ENCODE measurements at places on chromosomes 11 and 22. TPM values are rescaled to one million over a fixed set of nuclear protein-coding genes. Genes with fewer than 3 reads are reported as not detected.
A peak's percentile ranks its signal among the peaks of the same experiment; 100 is the strongest.

- H3K4me1 ChIP-seq, result peaks cover 8% of the 10 kb centered on the region
- H3K4me3 ChIP-seq, result no peak overlapping the region
- DNase-seq, result peak; percentile 73
- no peaks in the 10 kb centered on the region for H3K36me3 ChIP-seq
These were observed 23.4 kb downstream of the PANX1 start for GRCh38 chr11:94151903-94152677.

GRCh38 chr22:45285263-45286058 is 712 bp downstream of the UPK3A start:
- no peak overlapping the region for H3K4me3 ChIP-seq
- peaks cover 5% of the 10 kb centered on the region for H3K27me3 ChIP-seq
- H3K27ac ChIP-seq, result no peak overlapping the region
- DNase-seq, result no peak
- no peaks in the 10 kb centered on the region for H3K36me3 ChIP-seq
- H3K4me1 ChIP-seq, result no peaks in the 10 kb centered on the region

DTX4 gene
- total RNA-seq, result 3.2 TPM

DNA sequence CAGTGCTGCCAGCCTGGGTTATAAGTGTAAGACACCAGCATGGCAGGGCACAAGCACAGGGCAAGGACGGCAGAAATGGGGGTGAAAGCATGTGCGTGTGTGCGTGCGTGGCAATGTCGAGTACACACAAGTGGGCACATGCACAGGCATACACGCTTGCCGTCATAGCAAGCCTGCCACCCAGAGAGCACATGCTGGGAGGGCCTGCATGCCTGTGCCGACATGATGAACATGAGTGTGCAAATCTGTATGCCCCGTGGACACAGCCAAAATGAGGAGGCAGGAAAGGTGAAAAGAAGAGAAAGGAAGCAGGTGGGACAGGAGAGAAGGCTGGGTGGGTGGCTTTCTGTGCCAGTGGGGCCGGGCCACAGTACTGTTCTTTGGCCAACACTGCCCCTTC is 62.9 kb downstream of the NECTIN1 start:
- H3K4me3 ChIP-seq, result no peak overlapping the region
- DNase-seq, result no peak
- H3K4me1 ChIP-seq, result no peaks in the 10 kb centered on the region
- no peak overlapping the region for H3K27ac ChIP-seq

GDPD5 gene
- 13.6 TPM for total RNA-seq

DNA sequence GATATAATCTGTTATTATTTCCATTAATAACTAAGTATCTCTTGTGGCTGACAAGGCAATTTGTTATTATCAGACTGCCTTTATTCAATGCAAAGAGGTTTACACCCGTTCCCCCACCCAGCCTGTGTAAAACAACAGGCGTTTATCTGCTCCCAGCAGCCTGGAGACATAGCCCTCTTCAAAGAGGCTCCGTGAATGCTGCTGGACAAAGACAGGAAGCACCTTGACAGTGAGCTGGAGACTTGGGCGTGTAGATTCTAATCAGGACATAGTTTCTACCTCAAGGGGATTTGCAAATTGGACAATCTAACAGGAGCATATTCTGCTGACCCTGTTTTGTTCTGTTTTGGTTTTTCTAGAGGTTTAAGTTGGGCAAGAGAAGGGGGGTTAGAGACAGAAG is 733.0 kb upstream of the KIRREL3 start:
- no peak overlapping the region for H3K4me3 ChIP-seq
- H3K4me1 ChIP-seq, result no peaks in the 10 kb centered on the region
- no peaks in the 10 kb centered on the region for H3K27me3 ChIP-seq
- H3K36me3 ChIP-seq, result no peaks in the 10 kb centered on the region
- DNase-seq, result no peak

GRCh38 chr22:30985561-30986208 is 16.6 kb downstream of the TUG1 start:
- H3K27ac ChIP-seq, result no peak overlapping the region
- H3K27me3 ChIP-seq, result no peaks in the 10 kb centered on the region
- no peaks in the 10 kb centered on the region for H3K36me3 ChIP-seq
- no peaks in the 10 kb centered on the region for H3K4me1 ChIP-seq

- no peaks in the 10 kb centered on the region for H3K36me3 ChIP-seq
- H3K4me1 ChIP-seq, result no peaks in the 10 kb centered on the region
- peak; percentile 37 for DNase-seq
- H3K27me3 ChIP-seq, result no peaks in the 10 kb centered on the region
- H3K27ac ChIP-seq, result no peak overlapping the region
These were observed 168.8 kb upstream of the CADM1 start for GRCh38 chr11:115672999-115673411.

DNA sequence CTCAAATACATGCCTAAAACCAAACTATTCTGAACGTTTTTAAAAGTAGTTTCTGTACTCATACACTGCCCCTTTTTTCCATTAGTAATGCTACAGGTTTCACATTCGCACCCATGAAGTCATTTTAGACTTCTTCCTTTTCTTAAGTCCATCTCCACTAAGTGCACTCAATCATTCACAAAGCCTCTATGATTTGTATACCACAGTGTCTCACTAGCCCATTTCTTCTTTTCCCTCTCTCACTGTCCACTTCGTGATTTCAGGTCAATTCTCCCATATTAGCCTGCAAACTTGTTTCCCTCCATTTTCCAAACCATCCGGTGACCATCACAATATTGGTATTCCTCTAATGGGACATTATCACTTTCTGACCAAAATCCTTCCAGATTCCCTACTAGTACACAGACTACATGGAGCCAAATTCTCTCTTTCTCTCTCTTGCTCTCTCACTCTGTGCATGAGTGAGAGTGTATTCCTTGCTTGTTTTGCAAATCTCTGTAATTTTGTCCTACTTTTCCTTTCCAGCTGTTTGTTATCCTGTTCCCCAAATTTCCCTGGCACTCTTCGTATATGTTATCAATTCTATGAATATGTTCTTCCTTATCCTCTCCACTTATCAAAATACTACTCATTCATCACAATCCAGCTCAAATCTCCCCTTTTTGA is 3.4 kb upstream of the ZC3H12C start:
- no peaks in the 10 kb centered on the region for H3K27me3 ChIP-seq
- no peak for DNase-seq
- H3K4me3 ChIP-seq, result no peak overlapping the region
- no peak overlapping the region for H3K27ac ChIP-seq
- H3K4me1 ChIP-seq, result peaks cover 7% of the 10 kb centered on the region
- H3K36me3 ChIP-seq, result no peaks in the 10 kb centered on the region

DNA sequence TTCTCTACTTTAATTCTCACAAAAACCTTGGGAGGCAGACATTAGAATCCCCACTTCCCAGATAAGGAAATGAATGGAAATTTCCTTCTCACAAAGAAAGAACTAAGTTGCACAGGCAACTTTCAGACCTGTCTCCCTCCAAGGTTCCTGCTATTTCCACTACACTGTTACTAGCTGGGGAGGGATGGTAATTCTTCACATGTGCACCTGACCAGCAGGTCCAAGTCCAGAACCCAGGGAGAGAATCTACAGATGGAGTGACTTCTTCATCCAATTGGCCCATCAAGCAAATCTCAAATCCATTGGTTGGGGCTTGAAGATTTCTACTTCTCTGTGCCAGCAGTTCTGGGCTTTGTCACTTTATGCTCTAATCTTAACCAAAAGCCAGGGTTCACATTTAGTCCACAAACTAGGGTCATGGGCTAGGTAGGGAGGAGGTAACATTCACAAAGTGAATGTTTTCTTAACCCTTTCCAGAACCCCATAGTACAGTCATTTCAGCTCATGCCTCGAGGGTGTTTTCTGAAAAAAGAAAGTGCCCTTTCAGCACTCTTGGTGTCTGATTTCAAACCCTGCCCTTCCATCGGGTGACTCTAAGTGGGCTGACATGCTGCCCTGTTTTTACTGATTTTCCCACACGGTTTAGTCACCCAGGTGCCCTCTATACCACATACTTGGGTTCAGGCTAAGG is 2.7 kb downstream of the POU2AF1 start:
- H3K36me3 ChIP-seq, result no peaks in the 10 kb centered on the region
- no peak for DNase-seq
- H3K4me1 ChIP-seq, result no peaks in the 10 kb centered on the region
- no peak overlapping the region for H3K27ac ChIP-seq

DNA sequence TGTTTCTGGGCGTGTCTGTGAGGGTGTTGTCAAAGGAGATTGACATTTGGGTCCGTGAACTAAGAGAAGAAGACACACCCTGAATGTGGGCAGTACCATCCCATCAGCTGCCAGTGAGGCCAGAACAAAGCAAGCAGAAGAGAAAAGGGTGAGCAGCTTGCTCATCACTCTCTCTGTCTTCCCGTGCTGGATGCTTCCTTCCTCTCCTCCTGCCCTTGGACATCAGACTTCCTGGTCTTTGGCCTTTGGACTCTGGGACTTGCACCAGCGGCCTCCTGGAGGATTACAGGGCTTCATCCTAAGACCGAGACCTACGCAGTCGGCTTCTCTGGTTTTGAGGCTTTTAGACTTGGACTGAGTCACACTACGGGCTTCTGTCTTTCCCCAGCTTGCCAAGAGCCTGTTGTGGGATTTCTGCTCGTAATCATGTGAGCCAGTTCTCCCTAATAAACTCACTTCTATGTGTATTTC is 18.8 kb downstream of the APOL2 start:
- H3K27ac ChIP-seq, result no peak overlapping the region
- no peaks in the 10 kb centered on the region for H3K4me1 ChIP-seq
- no peaks in the 10 kb centered on the region for H3K27me3 ChIP-seq
- H3K36me3 ChIP-seq, result no peaks in the 10 kb centered on the region

DNA sequence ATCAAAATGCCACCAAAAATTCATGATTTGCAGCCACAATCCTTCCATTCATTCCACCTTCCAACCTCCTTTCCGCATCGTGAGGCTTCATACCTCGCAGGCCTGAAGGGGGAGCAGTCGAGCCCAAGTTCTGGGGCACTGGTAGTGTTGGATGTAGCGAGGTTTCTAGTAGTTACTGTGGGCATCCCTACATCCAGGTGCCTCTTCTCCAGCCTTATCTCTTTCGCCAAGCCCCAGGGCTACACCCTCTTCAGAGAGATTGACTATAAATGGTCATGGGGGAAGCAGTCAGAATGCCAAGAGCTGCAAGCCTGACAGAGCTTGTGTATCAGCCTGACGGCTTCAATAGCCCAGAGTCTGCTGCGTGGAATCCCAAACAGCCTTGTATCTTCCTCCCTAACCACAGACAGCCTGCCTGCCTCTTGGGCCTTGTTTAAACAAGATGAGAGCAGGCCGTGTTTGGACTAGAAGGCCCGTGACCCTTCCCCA is 28.9 kb downstream of the CLMP start:
- H3K4me3 ChIP-seq, result no peak overlapping the region
- H3K4me1 ChIP-seq, result no peaks in the 10 kb centered on the region
- H3K36me3 ChIP-seq, result no peaks in the 10 kb centered on the region
- no peak overlapping the region for H3K27ac ChIP-seq

DNA sequence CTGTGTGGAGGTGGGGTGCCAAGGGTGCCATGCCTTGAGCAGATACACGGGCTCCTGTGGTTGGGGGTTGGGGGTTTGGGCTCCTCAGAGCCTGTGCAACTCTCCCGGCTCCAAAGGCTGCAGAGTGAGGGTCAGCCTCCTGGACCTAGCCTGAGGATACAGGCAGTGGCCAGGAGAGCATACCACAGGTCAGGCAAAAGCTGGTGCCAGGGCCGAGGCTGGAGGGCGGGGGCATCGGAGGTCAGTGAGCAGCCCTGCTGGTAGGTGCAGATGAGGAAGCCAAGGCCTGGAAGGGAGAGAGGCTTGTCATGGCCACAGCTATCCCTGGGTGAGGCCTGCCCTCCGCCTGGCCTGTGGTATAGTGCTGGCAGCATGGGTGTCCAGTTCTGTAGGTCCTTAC is 25.6 kb upstream of the DGCR8 start:
- H3K27ac ChIP-seq, result no peak overlapping the region
- DNase-seq, result no peak
- H3K36me3 ChIP-seq, result peaks cover 51% of the 10 kb centered on the region
- no peaks in the 10 kb centered on the region for H3K27me3 ChIP-seq
- H3K4me3 ChIP-seq, result no peak overlapping the region

GRCh38 chr11:73590991-73591390 is 6.9 kb downstream of the FAM168A start:
- no peaks in the 10 kb centered on the region for H3K36me3 ChIP-seq
- H3K27me3 ChIP-seq, result no peaks in the 10 kb centered on the region
- H3K4me1 ChIP-seq, result no peaks in the 10 kb centered on the region
- no peak overlapping the region for H3K27ac ChIP-seq
- no peak overlapping the region for H3K4me3 ChIP-seq

GRCh38 chr11:68261749-68262543 is 9.8 kb downstream of the C11orf24 start:
- H3K36me3 ChIP-seq, result no peaks in the 10 kb centered on the region
- H3K4me1 ChIP-seq, result no peaks in the 10 kb centered on the region
- no peaks in the 10 kb centered on the region for H3K27me3 ChIP-seq
- no peak for DNase-seq

C11orf98 gene
- 42.8 TPM for total RNA-seq

SLC5A1 gene
- total RNA-seq, result not detected

GPR83 gene
- total RNA-seq, result not detected

DNA sequence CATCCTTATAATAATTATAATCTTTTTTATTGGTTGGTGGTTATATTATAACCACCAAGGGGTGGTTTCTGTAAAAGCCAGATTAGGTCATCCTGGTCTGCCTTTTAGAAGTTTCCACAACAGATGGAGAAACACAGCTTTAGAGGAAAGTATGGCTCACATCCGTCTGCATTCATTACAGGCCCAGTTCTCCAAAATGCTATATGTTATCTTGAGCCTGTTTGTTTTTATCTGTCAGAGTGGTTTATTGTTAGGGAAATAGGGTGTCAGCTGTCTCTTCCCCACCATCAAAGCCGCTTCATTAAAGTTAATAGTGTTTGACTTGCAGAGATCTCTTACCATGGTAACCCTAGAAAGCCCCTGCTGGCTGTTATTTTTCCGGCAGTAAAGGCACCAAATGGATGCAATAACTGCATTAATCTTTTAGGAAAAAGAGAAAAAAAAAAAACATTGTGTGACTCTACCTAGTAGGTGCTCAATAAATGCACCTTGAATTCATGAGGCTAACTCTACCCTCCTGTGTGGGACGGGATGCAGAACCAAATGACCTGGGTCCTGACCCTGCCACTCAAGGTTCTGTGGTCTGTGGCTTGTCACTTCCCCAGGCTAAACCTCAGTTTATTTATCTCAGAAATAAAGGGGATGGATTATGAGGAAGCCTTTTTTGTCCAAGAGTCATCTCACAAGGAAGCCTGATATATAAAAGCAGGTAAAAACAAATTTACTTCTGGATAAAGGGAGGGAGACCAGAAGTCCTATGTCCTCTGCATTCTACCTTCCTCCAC is 118.3 kb downstream of the WT1 start:
- DNase-seq, result no peak
- no peaks in the 10 kb centered on the region for H3K4me1 ChIP-seq
- no peaks in the 10 kb centered on the region for H3K27me3 ChIP-seq
- no peak overlapping the region for H3K4me3 ChIP-seq
- no peaks in the 10 kb centered on the region for H3K36me3 ChIP-seq
- no peak overlapping the region for H3K27ac ChIP-seq

DNA sequence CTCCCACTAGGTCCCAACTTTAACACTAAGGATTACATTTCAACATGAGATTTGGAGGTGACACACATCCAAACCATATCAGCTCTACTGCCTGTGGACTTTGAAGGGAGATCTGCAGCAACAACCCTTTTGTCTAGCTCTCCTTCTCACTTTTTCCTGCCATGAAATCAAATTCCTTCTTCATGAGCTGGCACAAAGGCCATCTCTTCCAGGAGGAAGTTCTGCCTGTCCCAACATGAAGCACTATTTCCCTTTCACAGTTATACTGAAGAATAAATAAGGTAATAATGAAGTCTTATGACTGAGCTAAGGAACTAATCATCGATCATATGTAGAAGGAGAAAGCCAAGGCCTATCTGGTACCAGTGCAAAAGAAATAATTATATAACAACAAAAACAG is 253.5 kb upstream of the TENM4 start:
- no peaks in the 10 kb centered on the region for H3K36me3 ChIP-seq
- no peaks in the 10 kb centered on the region for H3K27me3 ChIP-seq
- H3K27ac ChIP-seq, result no peak overlapping the region
- no peaks in the 10 kb centered on the region for H3K4me1 ChIP-seq
